ENCODE measurements at places on chromosomes 7 and 10.

GRCh38 chr7:11714205-11714604, 117.8 kb downstream of the THSD7A start:
- no peak for DNase-seq

- DNase-seq, result no peak
These were observed 267.4 kb downstream of the ADK start for GRCh38 chr10:74418285-74418872.

DNA sequence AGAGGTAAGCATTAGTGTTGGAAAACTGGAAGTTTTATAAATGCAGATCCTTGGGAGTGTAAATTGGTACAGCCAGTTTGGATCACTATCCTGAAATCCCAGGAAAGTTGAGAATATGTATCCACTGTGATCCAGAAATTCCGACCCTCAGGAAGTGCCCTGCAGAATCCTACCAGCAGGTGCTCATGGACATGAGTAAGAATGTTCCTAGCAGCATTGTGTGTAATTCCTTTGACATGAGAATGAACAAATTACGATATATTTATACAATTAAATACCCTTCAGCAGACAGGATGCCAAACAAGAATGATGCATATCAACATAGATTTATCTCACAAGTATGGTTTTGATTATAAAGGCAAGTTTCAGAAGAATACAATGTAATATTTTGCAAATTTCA, 181.6 kb downstream of the XPNPEP1 start:
- DNase-seq, result no peak

DNA sequence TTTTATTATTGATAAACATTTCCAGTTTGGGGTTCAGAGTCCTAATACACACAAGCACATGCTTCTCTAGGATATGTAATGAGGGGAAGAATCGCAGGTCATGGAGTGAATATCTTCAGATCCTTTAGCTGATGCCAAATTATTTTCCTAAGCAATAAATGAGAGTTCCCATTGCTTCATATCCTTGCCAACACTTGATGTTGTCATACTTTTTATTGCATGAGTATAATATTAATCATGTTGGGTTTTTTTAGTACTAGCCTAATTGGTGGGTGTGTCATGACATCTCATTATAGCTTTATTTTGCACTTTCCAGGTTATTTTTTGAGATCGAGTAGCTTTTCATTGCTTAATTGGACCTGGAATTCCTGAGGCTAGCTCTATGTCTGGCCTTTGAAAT, 35.3 kb downstream of the TLX1 start:
- no peak for DNase-seq

GRCh38 chr10:7312488-7312857, 98.4 kb downstream of the SFMBT2 start:
- no peak for DNase-seq

DNA sequence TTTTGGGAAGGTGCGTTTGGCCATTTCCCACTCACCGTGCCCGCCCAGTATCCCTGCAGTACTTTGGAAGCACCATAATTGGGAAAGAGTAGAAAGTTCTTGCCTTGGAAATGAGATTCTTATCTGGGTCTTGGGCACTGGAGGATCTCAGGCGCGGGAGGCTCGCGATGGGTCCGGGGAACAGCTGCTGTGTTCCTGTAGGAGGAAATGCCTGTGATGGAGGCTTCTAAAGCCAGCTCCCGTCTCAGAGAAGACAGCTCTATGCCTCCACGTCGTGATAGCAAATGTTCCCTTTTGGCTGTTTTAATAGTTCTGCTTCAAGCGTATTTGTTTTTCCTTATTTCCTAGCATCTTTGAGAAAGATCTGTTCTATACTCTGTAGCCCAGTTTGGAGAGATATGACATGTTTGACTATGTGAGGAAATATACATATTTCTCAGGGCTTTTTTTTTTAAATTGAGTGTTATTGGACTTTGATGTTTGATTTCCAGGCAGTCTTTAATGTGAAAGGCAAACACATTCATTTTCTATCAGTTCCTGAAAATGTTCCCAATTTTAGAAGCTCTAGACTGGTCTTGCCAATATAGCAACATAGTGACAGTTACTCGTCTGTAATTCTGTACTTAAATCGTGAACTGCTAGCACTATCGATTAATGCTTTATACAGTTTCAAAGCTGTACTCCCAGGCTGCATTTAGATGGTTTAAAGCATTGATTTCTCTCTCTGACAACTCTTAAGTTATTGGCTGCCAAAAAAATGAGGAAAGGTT, 280.8 kb downstream of the DPP6 start:
- no peak for DNase-seq

All from activated T-cell treated with anti-CD3 and anti-CD28 coated beads, Interleukin-2, amount 50 U/mL, for 48 hours (primary cell).